ENCODE measurements at places on chromosomes 6 and 20.

- DNase-seq, result no peak
Observed at GRCh38 chr6:143967706-143968376, 40.2 kb downstream of the PLAGL1 start.

- DNase-seq, result no peak
Observed at GRCh38 chr6:78363688-78364087, 503.7 kb upstream of the IRAK1BP1 start.

DNA sequence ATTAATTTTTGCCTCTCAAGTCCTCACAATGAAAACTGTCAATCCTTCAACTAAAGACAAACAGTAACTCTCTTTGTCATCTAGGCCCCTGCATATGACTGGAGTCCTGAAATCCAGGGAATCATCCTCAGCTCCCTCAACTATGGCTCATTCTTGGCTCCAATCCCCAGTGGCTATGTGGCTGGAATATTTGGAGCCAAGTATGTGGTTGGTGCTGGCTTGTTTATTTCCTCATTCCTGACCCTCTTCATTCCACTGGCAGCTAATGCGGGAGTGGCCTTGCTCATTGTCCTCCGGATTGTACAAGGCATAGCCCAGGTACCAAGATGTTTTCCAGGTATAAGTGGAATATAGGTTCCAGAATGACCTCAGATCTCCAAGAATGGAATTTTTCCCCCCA is 15.4 kb downstream of the SLC17A4 start:
- DNase-seq, result no peak

- DNase-seq, result no peak
Observed at GRCh38 chr6:64831680-64832079, 875.3 kb downstream of the EYS start.

GRCh38 chr6:76264468-76264867 is 192.0 kb upstream of the IMPG1 start:
- DNase-seq, result no peak

All from posterior cingulate gyrus (tissue), 11 donors.